ENCODE measurements at places on chromosomes 1 and 21.
A peak's percentile ranks its signal among the peaks of the same experiment; 100 is the strongest.

- no peak for DNase-seq
Observed at GRCh38 chr1:215786997-215787396, 219.9 kb downstream of the KCTD3 start.

GRCh38 chr1:112872551-112872962, 83.4 kb downstream of the SLC16A1 start:
- no peak for DNase-seq

- no peak for DNase-seq
Observed at GRCh38 chr1:68301471-68302001, 69.2 kb upstream of the WLS start.

DNA sequence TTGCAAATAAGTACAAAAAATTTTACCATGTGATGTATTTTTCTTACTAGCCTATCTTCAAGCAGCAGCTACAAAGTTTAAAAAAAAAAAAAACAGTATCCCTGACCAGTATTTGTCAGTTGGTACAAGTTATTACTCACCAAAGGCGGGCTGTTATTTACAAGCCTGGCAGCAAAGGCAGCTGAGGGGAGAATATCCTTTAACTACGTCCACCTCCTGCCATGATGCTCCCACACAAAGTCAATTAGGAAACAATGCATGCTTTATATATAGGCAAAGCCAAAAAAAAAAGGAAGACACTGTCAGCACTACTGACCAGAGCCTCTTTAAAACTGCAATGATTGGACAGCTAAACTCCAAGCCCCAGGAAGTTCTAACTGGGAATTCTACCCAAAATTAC, 13.7 kb downstream of the PSMA5 start:
- DNase-seq: no peak

- DNase-seq: no peak
Observed at GRCh38 chr1:11979028-11979850, 1.0 kb upstream of the MFN2 start.

DNA sequence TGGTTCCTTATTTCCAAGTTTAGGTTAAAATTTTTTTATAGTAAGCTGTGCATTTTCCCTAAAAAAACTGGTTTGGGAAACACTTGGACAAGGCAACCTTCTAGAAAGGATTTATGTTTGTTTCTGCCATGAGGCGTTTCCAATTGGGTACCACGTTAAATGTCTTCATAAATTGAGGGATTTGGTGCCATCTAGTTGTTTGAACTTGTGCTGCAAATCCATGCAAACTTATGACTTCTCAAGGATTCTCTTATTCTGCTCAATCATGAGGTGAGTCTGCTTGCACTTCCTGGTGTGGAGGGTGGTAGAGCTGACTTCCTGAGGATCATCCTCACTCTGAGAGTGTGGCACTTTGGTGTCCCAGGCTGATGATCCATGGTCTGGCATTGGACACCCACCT, 123.3 kb downstream of the PCNX2 start:
- DNase-seq: peak; percentile 49

- peak; percentile 66 for DNase-seq
Observed at GRCh38 chr1:2194319-2194897, at the start of gene FAAP20. TSS of gene FAAP20 (minus strand) at chr1:2194772. CDS start at chr1:2194749, 23 bp downstream.

GRCh38 chr1:5910666-5911065, 81.6 kb downstream of the NPHP4 start:
- no peak for DNase-seq

- no peak for DNase-seq
Observed at GRCh38 chr1:92201973-92202372, 15.7 kb upstream of the C1orf146 start.

- no peak for DNase-seq
Observed at GRCh38 chr1:73009938-73010337, 727.6 kb upstream of the NEGR1 start.

- no peak for DNase-seq
Observed at GRCh38 chr21:42324896-42325295, 9.7 kb upstream of the TFF3 start.

DNA sequence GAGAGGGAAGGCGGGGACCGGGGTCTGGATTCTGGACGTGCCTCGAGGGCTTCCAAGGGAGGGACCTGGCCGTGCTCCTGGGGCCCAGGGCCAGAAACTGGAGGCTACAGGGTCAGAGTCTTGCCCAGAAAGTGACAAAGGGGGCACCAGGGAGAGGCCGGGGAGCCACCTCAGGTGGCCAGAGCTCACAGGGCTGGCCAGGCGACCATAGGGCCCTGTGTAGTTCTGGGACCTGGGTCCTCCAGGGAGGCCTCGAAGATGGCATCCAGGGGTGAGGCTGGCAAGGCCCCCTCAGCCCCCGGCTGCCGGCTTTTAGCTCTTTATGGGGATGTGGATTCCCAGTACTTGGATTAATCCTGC, 14.3 kb upstream of the LRRC3 start:
- DNase-seq: no peak

DNA sequence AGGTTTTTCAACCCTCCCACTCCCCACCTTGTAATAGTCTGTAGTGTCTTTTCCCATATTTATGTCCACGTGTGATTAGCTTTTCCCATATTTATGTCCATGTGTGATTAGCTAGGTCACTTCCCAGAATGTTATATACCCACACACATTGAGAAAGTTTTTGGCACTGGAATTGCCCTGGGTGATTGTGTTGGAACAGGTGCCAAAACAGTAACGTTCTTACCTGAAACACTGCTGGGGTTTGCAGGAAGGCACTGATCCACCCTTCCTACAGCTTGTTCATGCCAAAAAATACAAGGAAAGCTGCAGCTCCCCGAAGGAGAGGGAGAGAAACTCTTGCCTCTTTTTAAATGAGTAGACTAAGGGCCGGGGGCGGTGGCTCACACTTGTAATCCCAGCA, 68.0 kb upstream of the CXADR start:
- DNase-seq: peak; percentile 95

- DNase-seq: no peak
Observed at GRCh38 chr1:29631361-29631760, 395.0 kb downstream of the PTPRU start.

GRCh38 chr1:41629141-41629540, 144.7 kb upstream of the EDN2 start:
- no peak for DNase-seq

DNA sequence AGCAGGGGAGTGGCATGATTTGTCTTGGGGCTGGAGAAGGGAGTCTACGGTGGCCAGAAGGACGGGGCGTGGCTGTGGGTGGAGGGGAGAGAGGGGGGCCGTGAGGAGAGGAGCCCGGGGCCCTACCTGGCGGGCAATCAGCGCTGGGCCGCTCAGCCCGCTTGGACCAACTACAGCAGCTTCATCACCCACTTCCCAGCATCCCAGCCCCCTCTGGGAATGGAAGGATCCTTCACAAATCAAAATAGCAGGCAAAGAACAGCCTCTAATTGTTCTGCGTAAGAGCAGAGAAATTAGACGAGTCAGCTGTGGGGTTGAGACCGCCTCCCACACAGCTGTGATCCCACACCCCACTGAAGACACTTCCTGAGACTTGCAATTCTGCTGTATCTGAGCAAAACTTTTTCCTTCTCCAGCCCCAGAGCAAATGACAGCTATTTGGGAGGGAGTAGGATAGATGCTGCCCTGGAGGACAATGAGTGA, 43.5 kb downstream of the OPRD1 start:
- DNase-seq: no peak

DNA sequence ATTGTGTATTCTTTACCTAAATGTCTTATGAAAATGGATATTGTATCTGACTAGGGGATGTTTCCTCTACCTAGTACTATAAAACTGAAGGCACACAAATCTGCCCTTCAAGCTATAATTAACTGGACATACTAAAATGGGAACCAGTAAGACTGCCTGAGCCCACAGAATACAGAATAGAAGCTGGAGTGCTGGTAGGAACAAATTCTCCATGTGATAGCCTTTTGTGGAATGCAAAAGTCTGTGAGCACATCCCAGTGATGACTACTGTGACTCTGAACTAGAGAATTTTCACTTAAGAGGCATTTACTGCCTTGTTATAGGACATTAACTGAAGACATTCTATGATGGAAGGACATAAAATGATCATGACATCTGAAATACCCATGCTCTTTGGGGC, 30.3 kb downstream of the KIFAP3 start:
- DNase-seq: no peak

- DNase-seq: no peak
Observed at GRCh38 chr1:67734323-67734690, 49.3 kb downstream of the GADD45A start.

DNA sequence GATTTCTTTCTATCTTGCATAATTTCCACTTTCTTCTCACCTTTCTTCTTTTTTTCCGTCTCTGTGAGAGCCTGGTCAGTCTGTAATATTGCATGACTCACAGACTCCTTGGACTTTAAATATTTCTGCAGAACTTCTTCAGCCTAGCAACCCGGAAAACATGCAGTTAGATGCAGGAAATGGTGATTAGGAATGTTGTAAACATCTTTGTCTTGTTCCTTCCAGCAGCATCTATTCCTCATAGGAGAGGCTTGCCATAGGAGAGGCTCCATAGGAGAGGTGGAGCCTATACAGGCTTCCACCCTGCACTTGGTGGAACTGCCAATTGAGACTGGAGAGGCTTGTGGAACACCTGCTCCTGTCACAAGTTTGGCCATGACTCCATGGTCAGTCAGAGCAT, 10.0 kb downstream of the GBP5 start:
- peak; percentile 31 for DNase-seq

DNA sequence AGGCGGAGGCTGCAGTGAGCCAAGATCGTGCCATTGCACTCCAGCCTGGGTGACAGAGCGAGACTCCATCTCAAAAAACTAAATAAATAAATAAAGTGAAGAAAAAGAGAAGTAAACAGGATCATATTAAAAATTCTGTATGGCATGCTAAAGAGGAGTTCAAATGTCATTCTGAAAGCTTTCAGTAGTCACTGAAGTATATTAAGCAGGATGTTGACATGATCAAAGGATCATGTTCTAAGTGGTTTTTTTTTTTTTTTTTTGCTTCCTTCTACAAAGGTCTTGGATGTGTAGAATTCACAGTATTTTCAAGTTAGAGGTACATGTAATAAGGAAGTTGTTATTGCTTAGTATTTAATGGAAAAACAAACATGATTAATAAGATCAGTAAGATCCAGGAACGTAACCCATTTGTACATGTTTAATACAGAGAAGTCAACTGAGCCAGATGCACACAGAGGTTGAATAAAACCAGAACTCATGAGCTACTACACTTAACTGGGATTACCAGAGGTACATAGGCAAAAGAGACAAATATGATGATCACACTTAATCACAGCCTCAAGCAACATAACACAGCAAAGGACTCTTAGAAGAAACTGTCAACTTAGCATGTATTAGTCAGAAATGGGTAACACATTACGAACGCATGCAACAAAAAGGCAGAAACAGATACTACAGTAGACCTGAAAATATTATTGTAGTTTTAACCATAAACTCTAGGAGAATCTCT, 12.2 kb downstream of the CDC42BPA start:
- DNase-seq: no peak

DNA sequence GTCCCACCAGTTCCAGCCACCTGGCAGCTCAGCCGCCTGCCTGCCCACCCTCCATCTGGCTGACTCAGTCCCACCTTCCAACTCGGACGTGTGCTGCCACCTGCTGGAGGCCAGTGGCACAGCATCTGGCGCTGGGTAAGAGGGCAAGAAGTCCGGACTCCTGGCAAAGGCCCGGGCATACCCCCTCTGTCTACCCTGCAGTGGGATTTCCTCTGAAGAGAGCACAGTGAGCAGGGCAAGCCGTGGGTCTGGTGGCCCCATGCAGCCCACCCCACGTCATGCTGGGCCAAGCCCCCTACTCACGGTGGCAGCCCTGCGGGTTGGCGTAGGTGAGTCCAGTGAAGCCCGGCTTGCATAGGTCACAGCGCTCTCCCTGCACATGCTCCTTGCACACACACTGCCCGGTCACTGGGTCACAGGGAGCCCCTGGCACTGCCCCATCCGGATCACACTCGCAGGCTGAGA, 24.5 kb downstream of the LAMB3 start:
- DNase-seq: peak; percentile 84

DNA sequence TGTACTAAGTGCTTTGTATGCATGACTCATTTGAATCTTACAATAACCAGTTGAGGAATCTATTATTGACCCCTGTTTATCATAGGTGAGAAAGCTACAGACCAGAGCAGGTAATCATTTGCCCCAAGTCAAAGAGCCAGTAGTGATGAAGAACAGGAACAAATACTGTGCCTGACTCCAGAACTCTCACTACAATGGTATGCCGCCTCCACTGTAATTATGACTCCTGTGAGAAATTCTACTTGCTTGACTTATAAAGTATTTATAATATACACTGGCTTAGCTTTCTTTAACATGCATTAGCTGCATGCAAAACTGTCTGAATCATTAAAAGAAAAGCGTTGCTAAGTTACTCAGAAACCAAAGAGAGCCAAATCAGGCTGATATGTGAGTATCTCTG, 92.6 kb downstream of the ZNF281 start:
- no peak for DNase-seq

DNA sequence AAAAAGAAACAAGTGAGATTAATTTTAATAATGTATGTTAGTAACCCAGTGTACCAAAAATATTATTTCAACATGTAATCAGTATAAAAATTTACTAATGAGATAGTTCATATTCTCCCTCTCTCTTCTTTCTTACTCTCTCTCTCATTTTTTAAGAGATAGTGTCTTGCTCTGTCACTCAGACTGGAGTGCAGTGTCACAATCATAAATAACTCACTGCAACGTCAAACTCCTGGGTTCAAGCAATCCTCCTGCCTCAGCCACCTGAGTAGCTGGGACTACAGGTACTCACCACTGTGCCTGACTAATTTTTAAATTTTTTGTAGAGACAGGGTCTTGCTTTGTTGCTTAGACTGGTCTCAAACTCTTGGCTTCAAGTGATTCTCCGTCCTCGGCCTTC, 123.9 kb downstream of the NRDC start:
- DNase-seq: no peak

DNA sequence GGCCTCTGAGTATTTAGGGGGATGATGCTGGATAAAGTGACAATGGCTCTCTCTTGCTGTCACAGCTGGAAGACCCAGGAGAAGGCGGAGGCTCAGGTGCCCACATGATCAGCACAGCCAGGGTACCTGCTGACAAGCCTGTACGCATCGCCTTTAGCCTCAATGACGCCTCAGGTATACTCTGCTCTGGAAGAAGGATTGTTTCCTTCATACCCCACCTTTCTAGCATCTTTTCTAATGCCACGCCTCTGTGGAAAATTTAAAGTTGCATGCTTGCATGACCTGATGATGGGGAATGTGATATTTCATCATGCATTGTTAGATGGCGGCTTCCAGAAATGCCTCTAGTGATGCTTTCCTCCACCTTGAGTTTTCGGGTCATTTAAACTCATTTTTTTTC, 2.8 kb downstream of the MAP3K7CL start:
- DNase-seq: no peak
